ENCODE measurements at places on chromosomes 2 and 18.
A peak's percentile ranks its signal among the peaks of the same experiment; 100 is the strongest.

DNA sequence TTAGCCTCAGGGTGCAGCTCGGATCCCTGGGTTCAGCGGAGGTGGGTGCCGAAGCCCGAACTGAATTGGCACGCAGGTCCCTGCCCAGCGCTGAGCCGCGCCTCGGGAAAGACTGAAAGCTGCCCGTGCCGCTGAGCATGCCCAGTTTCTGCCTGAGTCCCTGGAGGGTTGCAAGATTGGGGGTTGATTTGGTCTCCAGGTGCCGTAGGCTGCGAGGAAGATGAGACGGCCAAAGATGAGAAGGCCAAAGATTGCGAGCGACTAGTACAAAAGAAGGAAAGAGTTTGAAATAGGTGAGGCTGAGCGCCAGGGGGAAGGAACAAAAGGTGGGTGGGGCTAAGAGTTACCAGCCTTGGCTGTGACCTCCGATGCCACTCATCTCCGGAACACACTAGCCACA is 852 bp upstream of the KCNH7 start:
- DNase-seq: no peak

GRCh38 chr2:71704131-71704561 is 250.8 kb downstream of the DYSF start:
- DNase-seq: no peak

DNA sequence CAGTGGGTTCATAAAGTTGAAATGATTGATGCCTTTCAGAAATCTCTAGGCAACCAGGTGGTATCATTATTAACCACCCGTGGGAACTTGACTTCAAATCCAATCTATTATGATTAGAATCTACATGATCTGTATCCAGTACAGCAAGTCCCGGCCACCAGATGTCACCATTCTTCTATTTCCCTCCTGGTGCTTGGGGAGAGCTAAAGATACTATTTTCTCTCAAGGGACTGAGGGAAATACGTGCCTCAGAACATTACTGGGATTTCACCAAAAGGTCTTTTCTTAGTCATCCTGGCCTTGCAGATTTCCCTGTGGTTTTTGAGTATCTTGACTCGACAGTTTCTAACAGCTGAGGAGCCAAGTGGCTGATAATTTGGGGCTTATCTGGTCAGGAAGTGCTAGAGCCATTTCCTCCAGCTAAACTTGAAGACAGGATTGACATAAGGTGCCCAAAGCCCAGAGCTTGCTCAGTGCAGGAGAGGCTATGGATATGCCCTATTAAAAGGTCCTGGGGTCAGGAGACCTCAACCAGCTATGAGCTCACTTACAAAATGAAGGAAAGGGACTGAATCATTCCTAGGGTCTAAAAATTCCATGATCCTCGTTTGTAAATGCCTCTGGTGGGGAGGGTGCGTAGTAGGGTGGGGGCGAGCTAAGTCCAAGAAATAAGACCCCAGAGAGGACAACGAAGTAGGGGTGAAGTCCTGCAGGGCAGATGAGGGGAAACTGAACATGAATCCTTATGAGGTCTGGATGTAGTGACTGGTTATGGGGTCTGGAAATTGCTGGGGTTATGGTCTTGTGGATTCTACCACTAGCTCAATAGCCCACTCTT is 135.4 kb upstream of the MGAT5 start:
- DNase-seq: peak; percentile 73

DNA sequence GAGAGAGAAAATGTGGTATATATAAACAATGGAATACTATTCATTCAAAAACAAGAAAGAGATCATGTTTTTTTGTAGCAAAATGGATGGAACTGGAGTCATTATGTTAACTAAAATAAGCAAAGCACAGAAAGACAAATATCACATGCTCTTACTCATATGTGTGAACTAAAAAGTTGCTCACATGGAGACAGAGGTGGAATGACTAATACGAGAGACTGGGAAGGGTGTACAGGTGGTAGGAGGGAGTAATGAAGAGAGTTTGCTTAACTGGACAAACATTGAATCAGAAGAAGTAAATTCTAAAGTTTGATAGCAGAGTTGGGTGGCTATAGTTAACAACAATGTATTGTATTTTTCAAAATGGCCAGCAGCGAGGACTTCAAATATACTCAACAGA is 1080.7 kb upstream of the CHAC2 start:
- DNase-seq: no peak

Measured in T-helper 17 cell (primary cell).